ENCODE measurements at places on chromosomes 6 and 20.

- DNase-seq: no peak
Measured at GRCh38 chr6:78864957-78865356, 2.4 kb upstream of the IRAK1BP1 start.

- DNase-seq: no peak
Measured at GRCh38 chr6:169960003-169960344, 208.6 kb downstream of the ERMARD start.

DNA sequence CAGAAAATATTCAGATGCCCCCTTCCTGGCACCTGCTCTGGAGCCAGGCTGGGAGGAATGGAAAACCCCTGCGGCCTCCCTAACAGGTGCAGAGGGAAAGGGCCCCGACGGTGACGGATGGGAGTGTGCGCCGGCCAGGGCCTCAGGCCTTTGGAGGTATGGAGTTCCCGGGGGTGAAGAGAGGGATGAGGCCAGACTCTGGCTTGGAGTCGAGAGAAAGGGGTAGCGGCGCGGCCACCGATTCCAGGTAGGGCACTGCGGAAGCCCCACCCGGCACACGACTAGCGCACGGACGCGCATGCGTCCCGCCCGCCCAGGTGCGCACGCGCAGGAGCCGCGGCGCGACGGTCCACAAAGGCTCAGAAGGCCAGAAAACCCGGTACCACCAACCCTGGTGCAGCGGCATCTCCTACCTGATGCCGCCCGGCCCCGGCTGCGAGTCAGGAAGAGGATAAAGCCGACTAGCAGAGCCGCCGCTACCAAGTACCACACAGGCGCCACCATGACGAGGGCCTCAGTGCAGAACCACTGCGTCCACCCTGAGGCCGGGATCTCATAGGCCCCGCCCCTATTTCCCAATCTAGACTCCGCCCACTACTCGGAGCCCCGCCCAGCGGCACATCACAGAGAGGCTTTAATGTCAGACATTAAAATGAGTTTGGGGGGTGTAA lies at the start of gene DDRGK1:
TSS of gene DDRGK1 (minus strand) at position 559 of the 671 bp plus-strand sequence. CDS start at position 504, 55 bp downstream.
- DNase-seq: peak; percentile 90

DNA sequence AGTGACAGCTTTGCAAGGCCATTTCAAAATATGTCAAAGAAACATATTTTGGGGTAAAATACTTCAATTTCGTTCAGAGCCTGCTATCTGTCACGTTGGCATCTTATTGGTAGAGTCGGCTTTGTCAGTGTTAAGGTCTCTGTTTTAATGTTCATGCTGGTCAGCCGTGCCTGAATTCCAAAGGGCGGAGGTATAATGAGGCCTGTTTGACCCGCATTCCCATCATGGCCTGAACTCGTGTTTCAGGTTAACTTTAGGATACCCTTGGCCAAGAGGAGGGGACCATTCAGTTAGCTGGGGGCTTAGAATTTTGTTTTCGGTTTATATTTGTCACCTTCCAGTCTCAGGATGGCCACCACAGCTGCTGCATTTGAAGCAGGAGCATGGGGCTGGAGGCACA lies 236.4 kb downstream of the NFATC2 start:
- DNase-seq: no peak

DNA sequence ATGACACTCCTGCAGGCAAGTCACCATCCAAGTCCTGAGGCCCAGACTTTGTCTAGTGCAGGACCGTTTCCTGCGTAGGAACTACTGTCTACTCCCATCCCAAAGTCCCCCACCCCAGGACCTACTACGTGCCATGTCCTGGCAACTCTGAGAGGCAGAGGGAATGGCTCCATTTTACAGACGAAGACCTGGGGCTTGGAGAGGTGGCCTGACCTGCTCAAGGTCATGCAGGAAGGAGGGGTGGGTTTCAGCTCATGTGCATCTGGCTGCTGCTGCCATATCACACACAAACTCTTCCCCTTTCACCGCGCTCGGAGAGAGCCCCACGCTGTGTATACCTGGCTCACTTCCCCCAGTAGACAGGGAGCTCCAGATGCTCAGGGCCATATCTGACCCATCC lies 1.2 kb upstream of the NOL4L start:
- DNase-seq: no peak

DNA sequence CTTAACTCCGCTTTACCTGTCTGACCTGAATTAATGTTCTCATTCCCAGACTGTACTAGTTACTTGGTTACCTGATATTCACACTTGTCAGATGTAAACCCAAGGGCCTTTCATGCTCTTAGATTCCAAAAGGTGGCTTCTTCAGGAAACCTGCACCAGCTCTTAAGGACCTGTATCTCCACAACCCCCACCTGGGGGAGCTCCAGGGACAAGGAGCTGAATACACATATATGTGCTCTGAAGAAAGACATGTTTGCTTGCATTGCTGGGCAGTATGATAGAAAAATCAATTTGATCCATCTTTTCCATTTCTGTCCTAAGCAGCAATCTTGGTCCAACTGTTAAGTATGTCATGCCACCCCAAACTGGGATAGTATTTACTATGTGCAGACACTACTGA lies 64.8 kb upstream of the POU3F2 start:
- peak; percentile 41 for DNase-seq

- DNase-seq: peak; percentile 29
Measured at GRCh38 chr6:63573899-63574553, 1.7 kb downstream of the LOC128125822 start.

DNA sequence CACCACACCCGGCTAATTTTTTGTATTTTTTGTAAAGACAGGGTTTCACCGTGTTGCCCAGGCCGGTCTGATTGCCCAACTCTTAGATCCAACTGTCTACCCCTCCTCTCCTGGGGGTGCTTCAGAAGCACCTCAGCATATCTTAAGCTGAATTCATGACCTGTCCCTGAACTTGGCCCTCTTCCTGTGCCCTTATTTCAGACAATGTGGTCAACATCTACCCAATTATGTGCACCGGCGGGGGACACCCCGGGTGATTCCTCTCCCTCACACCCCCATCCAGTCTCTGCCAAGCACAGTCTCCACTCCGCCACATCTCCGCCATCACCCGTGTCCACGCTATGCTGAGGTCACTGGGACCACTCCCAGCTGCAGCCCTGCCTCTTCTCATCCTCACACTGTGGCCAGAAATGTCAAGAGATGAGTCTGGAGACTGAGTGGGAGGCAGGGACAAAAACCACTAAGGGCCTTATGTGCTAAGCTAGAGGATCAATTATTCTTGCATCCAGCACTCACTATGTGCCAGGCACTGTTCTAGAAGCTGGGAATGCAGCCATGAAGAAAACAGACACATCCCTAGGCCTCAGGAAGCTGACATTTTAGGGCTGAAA lies 111.9 kb downstream of the ARMC2 start:
- DNase-seq: no peak

- peak; percentile 68 for DNase-seq
Measured at GRCh38 chr20:53869466-53870258, 200.7 kb downstream of the BCAS1 start.

GRCh38 chr6:137861550-137862337 lies 5.3 kb upstream of the TNFAIP3 start:
- no peak for DNase-seq

DNA sequence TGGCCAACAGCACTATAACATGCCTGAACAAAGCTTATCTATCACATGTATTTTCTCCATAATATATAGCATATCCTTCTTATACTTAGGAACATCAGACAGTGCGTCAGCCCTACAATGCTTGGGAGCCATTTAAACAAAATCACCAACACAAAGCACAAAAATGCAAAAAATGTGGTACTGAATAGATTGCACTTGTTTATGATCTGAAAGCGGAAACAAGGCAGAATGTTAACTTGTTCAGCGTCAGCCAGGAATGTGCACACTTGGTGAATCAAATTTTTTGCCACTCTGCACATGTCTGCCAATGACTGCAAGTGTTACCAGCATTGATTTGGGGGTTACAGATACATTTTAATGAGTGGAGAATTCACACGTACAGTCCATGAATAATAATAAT lies 14.8 kb downstream of the SLC35A1 start:
- no peak for DNase-seq

DNA sequence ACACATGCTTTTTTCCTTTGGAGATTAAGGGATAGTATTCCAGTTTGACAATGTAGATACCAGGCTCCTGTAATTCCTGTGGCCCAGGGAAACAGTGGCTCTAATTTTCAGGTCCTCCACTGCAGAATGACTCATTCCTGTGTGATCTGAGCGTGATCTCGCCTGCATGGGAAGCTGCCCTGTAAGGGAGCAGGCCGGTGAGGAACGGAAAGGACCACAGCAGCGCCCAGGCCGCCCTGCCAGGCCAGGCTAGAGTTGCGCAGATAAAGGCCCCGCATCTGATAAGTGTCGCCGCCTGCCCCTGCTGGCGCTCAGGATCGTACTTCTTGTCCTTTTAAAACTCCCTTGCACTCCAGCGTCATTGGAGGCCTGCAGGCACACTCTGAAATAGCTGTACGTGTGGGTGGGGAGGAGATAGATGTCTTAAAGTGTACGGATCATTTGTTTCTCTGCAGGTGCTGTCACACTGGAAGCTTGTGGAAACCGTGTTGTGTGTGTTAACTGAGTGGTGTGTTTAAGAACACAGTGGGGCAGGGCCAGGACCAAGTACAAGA lies 60.7 kb downstream of the SYNJ2 start:
- no peak for DNase-seq

DNA sequence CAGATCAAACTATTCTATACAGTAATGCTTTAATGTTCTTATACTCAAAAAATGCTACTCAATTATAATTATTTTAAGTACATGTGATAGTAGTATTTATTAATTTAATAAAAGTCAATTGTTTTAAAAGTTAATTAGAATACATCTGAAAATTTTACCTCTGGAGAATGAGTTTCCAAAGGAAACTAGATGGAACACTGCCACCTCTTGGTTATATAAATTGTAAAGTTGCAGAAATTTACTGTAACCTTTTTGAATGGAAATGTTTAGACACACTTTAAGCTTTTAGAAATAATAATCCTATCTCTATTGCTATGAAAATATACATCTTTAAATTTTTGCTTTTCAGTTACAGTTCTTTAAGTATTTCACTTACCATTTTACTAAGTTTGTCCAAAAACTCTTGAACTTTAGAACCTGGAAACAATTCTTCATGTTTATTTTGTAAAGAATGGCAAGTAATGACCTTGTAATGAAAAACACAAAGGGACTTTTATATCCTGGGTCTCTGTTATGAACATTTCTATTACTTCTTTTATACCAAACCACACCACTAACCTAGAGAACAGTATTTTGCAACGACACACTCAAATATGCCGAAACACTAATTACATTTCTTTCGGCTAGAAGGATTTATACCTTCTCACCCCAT lies 10.9 kb upstream of the BMP5 start:
- DNase-seq: no peak

DNA sequence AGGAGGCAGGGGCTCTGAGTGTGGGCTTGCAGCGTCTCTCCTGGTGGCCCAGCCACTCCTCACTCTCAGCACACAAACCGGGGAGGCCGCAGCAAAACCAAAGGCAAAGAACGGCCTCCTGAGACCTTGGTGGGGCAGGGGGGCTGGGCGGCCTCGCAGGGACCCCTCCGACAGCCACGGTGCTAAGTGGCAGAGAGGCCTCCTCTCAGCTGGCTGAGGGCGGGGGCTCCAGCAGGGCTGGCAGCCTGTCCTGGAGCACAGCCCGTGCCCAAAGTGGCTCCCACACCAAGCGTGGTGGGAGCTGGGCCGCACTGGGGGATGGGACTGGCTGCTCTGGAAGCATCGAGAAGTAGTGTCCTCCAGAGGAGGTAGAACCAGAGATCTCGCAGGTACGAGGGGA lies 334.4 kb downstream of the QKI start:
- no peak for DNase-seq

DNA sequence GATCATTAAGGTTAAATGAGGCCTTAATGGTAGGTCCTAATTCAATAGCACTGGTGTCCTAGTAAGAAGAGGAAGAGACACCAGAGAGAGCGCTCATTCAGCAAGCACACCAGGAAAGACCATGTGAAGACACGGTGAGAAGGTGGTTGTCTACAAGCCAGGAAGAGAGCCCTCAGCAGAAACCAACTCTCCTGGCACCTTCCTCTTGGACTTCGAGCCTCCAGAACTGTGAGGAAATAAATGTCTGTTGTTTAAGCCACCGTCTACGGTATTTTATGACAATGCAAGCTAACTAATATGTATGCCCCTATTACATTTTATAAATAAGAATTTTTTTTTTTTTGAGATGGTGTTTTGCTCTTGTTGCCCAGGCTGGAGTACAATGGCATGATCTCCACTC lies 59.3 kb downstream of the IL20RA start:
- no peak for DNase-seq

GRCh38 chr6:41336824-41337223 lies 1.4 kb downstream of the NCR2 start:
- DNase-seq: no peak

- no peak for DNase-seq
Measured at GRCh38 chr20:39645131-39645530, 683.0 kb downstream of the DHX35 start.

DNA sequence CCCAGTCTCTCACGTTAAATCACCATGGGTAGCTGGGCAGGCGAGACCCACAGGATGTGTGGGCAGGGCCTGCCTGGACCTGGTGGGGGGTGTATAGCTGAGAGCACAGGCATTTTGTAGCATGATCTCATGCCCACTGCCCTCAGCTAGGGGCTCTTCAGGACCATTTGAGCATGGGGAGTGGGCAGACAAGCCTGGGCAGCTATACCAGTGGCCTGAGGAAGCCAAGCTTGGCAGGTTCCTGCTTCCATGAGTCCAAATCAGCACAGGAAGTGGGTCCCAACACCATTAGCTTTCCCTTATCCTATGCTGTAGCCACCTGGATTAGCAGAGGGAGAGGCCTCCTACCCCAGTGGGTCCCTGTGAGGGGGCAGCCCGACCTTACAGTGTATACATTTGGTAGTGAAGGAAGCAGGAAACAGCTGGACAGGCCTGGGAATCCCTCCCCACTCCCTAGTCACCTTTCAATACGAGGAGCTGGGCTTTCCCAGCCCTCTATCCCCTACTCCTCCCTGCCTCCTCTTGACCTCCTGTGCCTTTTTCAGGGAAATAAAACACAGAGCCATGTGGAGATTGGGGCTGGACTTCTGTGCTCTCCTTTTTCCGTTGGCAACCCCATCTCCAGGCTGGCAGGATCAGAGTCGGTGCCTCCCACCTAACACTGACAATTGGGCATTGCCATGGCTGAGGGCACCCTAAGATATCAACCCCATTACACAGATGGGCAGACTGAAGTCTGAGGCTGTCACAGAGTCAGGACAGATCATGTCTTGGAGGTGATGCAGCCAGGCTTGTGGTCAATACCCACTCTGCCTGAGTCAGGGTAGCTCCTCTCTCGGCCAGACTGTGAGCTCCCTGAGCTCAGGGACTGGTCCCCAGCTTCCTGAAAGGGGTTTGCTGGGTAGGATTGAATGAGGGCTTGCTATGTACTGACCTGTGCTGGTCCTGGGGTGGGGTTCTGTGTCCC lies 59.8 kb downstream of the MRPL14 start:
- DNase-seq: no peak

Measured in WTC11 (cell line).